ENCODE measurements at places on chromosomes 7 and 10.

DNA sequence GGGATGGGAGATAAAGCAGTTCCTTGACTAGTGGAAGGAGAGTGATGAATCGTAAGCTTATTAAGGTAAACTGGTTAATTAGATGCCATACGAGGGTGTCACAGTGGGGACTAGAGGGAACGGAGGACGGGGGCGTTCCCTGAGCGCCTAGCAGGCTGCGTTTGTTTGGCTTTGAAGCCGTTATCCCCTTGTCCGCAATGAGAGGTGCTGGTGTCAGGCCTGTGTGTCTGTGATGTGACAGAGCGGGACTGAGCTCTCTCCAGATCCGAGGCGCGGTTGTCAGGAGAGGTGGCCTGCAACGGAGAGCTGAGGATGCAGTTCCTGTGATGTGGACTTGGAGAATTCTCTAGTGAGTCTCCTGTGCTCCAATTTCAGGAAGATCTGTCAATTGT lies 60.0 kb upstream of the PRPS1L1 start:
- no peak for DNase-seq

DNA sequence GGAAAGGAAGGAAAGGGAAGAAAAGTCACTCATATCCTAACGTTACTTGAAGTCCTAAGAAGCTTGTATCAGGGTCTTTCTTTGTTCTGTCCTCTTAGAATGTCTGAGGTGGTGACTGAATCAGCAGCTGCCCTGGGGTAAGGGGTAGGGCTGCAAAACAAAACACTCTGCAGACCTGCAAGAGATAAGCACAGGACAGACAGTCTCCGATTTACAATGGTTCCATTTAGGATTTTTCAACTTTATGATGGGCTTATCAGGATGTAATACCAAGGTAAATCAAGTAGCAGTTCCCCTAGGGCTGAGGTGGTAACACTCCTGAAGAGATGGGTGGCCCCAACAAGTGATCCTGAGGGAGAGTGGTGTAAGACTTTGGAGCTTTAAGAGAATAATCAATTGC lies 16.5 kb downstream of the KDM7A start:
- no peak for DNase-seq

GRCh38 chr10:60093317-60093716 lies 187.0 kb upstream of the CCDC6 start:
- DNase-seq: no peak

- no peak for DNase-seq
These were observed 28.4 kb upstream of the PDLIM1 start for GRCh38 chr10:95319239-95319638.

GRCh38 chr10:126536656-126537055 lies 133.8 kb downstream of the C10orf90 start:
- DNase-seq: no peak

- DNase-seq: no peak
These were observed 537 bp downstream of the SH3PXD2A start for GRCh38 chr10:103854686-103855391.

DNA sequence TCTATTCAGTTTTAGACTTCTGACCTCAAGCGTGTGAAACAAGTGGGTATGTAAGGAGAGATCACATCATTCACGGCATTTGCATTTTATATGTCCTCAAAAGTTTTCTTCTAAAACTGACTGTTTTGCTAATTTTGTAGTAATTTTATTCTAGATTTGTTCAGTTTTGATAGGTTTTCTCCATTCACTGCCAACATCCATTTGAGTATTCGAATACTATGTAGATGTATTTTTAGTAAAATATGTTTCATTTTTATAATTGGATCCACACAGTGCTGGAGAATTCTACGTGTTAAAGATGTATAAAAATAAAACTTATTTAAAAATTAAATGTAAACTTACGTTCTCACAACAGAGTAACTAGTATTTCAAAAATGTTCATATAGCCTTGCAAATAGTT lies 503.0 kb downstream of the CNTNAP2 start:
- DNase-seq: no peak

DNA sequence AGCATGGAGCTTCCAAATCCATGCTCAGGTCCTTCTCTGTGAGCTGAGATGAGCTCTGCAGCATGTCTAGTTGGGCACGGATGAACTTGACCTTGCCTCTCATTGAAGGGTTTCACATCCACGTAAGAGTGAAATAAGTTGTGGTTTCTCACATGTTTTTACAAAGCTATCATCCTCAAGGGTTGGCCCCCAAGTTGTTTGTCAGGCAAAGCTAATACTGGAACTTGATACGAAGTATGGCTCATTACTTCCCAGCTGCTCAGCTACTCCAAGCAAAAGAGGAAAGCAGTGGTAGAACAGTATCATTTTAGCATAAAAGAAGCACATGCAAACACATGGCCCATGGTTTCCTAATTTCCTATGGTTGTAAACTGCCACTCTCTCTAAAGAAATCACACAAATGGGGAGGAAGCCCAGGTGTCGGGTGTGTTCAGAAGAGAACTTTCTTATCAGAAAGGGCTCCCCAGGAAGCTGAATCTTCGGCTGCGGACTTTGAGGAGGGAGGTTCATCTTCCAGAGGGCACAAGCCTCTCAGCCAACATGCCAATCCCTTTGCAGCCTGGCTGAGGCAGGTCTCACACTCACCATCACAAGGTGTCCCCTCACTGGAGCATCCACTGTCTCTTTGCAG lies 45.3 kb downstream of the PDLIM1 start:
- no peak for DNase-seq

GRCh38 chr7:103706805-103707204 lies 260.8 kb upstream of the SLC26A5 start:
- no peak for DNase-seq

DNA sequence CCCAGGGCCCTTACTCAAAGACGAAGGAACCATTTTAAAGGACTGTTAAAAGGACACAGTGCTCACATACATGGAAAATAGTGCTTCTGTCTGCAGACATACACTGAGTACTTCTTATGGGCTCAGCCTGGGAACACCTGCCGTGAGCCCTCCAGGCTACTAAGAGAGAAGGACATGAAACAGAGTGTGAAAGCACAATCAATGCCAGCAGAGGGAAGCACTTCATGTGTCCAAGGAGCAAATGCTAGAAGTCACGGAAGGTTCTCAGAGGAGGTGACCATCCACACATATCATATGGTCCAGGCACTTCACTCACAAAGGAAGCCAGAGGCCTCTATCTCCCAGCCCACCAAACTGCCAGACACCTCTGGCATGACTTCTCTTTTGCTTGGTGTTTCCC lies 15.5 kb downstream of the ELMO1 start:
- DNase-seq: no peak

DNA sequence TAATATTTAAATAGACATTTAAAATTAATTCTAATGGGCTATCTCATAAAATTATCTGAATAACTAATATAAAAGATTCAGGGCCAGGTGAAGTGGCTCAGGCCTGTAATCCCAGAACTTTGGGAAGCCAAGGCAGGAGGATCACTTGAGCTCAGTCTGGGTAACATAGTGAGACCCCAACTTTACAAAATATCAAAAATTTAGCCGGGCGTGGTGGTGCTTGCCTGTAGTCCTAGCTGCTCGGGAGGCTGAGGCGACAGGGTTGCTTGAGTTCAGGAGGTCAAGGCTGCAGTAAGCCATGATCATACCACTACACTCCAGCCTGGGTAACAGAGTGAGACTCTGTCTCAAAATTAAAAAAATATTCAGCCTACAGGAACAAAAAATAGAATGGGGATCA lies 12.5 kb downstream of the NOBOX start:
- DNase-seq: no peak

DNA sequence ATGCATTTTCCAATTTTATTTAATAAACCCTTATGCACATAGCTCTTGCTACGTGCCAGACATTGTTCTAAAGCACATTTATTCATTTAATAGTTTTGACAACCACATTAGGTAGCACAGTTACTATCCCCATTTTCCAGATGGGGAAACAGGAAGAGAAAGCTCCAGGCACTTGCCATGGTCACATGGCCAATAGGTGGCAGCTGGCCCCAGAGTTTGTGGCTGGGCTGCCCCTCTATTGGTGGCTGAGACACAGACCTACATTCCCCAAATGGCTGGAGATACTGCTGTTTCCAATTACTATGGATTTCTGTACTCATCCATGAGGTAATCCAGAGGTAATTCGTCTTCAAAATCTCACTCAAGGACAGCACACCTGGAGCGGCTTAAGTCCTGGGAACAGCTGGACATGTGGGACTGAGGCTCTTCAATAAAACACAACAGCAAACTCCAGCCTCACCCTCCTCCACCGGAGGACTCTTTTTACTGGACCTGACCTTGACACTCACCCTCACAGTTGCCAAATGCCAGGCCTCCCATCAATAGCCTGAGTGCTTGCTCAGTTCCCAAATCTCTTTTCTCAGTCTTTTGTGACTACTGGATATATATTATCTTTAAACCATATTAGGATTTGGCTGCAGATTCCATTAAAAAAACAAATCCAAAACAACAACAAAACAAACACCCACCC lies 106.1 kb downstream of the CLEC2L start:
- no peak for DNase-seq

- DNase-seq: peak; percentile 21
These were observed 154.7 kb downstream of the ANK3 start for GRCh38 chr10:60235001-60235400.

GRCh38 chr7:149296368-149296767 lies 34.4 kb downstream of the ZNF783 start:
- DNase-seq: no peak

GRCh38 chr7:15507171-15507570 lies 54.6 kb downstream of the AGMO start:
- DNase-seq: no peak

GRCh38 chr7:108136191-108136688 lies 6.1 kb upstream of the LAMB4 start:
- no peak for DNase-seq

DNA sequence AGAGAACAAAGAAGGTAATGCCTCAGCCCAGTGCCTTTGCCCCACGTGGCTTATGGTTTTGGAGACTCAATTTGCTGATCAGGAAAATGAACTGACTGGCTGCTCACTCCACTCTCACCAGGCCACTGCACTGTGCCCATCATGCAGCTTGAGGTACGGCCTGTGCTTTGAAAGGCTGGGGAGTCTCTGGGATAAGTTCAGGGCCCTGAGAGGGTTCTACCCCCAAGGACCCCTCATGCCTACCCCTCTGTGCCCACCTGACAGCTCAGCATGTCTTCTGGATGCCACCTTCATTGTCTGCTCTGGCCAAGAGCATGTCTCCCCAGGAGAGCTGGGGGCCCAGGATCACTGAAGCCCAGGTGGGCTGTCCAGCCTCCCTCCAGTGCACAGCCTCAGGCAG lies 45.5 kb upstream of the ZNF722 start:
- no peak for DNase-seq

GRCh38 chr10:49082766-49083165 lies 32.6 kb downstream of the VSTM4 start:
- DNase-seq: no peak

DNA sequence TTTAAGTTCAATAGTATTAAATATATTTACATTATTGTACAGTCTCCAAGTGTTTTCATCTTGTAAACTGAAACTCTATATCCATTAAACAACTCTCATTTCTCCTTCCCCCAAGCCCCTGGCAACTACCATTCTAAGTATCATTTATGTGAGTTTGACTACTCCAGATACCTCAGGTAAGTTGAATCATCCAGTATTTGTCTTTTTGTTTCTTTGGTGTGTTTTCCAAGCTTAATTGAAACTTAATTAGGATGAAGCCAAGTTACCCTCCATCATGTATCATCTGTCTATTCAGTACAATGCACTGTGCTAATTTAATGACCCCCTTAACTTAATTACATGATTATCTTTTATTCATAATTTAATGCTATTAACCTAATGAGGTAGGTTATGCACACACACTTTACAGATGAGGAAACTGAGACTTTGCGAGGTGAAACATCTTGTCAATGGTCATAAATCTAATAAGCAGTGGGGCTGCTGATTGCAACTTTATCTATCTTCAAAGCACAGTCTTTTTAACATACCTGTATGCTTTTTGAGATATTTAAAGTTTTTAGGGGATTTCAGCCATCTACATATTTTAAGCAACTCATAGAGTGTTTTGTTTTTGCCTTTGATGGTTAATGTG lies 663 bp downstream of the MACC1 start:
- no peak for DNase-seq

DNA sequence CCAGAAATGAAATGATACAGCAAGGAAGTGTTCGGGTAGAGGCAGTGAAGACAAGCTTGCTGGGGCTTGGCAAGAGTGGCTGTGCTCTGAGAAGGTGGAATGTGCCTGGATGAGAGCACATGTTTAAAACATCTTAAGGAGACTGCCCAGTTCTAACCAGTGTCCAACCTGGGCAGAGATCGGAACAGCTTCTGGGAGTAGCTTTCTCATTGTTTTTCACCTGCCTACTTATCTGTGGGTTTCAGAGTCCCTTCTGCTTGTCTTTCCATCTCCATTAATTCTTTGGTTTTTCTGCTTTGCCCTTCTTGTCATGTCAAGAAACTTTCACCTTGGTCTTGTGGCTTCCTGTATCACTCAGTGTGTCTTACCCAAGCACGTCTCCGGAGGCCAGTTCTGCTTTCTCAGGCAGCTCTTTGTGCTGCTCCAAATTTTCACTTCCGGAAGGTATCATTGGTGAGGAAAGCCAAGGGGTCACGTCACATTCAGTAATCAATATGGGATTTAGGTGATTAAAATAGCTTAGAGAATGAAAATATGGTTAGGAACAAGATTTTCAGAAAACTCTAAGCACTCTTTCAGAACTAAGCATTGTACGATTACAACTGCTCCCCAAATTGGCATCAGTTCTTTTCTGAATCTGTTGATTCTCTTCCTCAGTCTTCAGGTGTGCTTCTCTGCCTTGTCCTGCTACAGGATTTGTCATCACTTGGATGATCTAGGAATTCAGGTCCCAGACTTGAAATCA lies 5.5 kb upstream of the LAMB4 start:
- no peak for DNase-seq

- DNase-seq: peak; percentile 74
These were observed 431 bp downstream of the ZYX start for GRCh38 chr7:143381427-143382125.

GRCh38 chr10:35126062-35126529 lies 550 bp upstream of the CREM start:
- no peak for DNase-seq

- no peak for DNase-seq
These were observed 232.6 kb upstream of the HABP2 start for GRCh38 chr10:113320211-113320610.

DNA sequence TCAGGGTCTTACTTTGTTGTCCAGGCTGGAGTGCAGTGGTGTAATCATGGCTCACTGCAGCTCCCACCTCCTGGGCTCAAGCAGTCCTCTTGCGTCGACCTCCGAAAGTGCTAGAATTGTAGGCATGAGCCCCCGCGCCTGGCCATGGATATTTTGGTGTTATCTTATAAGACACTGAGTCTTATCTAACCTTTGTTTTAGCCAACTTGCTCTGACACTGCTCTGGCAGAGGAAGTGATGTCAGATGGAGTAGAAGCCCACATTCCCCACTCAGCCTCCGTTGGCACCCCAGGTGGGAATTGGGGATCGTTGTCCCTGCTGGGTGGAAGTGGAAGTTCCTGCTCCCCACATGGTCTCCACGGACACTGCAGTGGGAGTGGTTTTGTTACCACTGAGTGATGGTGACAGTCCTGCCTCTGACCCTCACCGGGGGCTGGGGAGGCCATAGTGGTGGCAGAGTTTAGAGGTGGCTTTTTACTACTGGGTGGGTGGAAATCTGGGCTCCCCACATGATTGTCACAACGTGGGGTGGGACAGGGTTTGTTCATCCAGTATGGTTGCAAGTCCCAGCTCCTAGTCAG lies 98.9 kb downstream of the ANKRD61 start:
- no peak for DNase-seq
